ENCODE measurements at places on chromosomes 1 and 21.

DNA sequence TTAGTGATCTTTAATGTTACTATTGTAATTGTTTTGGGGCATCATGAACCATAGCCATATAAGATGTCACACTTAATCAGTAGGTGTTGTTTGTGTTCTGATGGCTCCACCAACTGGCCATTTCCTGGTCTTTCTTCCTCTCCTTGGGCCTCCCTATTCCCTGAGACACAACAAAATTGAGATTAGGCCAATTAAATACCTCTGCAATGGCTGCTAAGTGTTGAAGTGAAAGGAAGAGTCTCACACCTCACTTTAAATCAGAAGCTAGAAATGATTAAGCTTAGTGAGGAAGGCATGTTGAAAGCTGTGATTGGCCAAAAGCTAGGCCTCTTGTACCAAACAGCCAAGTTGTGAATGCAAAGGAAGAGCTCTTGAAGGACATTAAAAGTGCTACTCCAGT is 30.7 kb downstream of the PPP2R5A start:
- DNase-seq: peak; percentile 52

GRCh38 chr1:244150665-244151064 is 99.6 kb downstream of the ZBTB18 start:
- DNase-seq: no peak

DNA sequence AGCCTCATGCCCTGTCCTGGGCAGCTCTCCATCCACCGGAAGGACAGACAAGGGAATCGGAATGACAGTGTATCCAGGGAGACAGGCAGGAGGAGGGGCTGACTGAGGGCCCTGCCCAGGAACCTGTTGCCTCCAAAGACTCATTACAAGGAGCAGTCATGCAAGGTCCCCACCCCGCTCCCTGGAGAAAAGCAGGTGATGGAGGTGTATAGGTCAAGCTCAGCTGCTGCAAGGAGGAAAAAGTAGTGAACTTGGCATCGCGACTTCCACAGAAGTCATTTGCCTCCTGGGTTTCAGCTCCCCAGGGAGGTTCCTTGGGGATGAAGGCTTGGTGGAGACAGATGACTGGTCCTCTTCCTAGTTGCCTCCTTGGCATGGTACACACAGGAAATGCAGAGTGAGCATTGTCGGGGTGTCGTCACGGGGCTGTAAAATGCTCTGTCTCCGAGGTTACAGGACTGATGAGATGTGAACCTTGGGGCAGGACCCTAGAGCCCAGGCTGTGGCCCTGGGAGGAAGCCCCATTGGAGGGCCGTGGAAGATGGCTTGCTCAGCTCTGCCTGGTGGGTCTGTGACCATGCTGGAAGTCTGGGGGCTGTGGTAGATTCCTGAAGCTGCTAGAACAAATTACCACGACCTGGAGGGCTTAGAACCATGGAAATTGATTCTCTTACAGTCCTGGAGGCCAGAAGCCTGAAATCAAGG is 219.6 kb upstream of the C1orf174 start:
- DNase-seq: no peak

DNA sequence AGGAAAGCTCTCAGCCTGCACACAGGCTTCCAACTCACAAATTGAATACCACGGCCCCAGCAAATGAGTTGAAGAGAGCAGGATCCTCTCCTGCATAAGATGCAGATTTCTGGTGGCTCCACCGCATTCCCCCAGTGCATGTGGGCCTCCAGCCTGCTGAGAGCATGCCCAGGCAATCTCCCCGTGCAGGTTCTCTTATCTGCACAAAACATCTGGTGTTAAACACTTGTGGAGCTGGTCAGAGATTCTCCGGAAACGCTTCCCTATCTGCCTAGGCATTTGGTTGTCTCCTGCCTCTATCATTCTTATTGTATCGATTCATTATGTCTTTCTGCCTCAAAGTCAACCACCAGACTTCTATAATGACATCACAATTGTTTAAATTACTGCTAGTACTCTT is 1349.0 kb upstream of the B3GALT2 start:
- DNase-seq: no peak

- peak; percentile 95 for DNase-seq
Measured at GRCh38 chr1:117093091-117093534, 28.4 kb downstream of the TRIM45 start.

DNA sequence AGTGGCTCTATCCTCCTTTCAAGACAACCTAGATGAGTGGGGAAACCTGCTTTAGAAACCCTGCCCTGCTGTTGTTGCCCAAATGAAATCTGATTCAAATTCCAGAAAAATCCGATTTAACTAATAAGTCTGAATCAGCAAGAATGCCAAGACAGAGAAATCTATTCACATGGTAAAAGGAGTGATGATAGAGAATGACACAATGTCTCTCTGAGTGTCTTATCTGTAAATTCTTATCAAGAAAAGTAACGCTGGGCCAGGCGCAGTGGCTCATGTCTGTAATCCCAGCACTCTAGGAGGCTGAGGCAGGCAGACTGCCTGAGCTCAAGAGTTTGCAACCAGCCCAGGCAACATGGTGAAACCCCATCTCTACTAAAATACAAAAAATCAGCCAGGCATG is 13.7 kb upstream of the GUCA2A start:
- peak; percentile 7 for DNase-seq

DNA sequence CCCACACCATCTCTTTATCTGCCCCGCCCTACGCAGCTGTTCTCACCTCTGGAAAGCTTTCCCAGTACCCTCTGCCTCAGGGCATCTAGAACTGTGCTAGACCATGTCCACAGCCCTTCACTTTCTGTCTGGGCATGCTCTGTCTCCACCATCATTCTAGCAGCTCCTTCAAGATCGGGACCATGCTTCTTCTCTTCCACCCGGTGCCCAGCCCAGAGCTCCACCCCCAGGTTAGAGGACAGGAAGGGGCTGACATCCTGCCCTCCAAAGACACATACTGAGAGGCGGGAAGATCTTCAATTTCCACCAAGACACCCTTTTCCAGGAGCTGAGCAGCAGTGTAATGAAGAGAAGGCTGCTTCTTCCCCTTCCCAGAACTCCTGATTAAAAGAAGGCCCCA is 27.7 kb upstream of the MEF2D start:
- no peak for DNase-seq

GRCh38 chr1:12161662-12162458 is 4.9 kb upstream of the TNFRSF1B start:
- peak; percentile 84 for DNase-seq

DNA sequence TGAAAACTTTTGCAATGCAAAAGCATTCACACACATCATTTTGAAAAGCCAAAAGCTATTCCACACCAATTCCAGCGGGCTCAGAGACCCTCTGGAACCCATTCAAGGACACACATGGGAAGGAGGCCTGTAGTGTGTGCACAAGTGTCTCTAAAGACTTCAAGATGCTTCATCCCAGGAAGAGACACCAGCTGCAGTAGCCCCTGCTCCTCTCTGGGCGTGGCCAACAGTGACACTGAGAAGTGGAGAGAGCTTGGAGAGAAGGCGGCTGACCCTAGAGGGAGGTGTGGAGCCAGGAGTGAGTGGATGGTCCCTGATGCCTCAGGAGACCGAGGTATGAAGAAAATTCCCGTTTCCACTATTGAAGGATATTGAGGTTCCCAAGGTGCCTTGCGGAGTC is 14.9 kb upstream of the TNNI1 start:
- peak; percentile 53 for DNase-seq

GRCh38 chr1:173864179-173864867 is 3.5 kb downstream of the GAS5 start:
- no peak for DNase-seq

GRCh38 chr1:242534753-242535152 is 10.3 kb upstream of the PLD5 start:
- DNase-seq: no peak

Measured in fibroblast of skin of scalp (primary cell).